ENCODE measurements at places on chromosomes 12 and 14. TPM values are rescaled to one million over a fixed set of nuclear protein-coding genes. Genes with fewer than 3 reads are reported as not detected.
A peak's percentile ranks its signal among the peaks of the same experiment; 100 is the strongest.

Gene SNAPC1
- 9.5 TPM for total RNA-seq

Gene SLC6A13
- total RNA-seq = 2.3 TPM

Gene LGR5
- 0.19 TPM for total RNA-seq

Gene PLEKHH1
- total RNA-seq = 2.3 TPM

Gene CD69
- total RNA-seq = 1.7 TPM

Gene BCL2L14
- total RNA-seq = not detected

Gene TAS2R13
- 0.63 TPM for total RNA-seq

Gene PRIMA1
- total RNA-seq = 2.2 TPM

Gene PRPH
- total RNA-seq = not detected

Gene ERBB3
- 7.2 TPM for total RNA-seq

DNA sequence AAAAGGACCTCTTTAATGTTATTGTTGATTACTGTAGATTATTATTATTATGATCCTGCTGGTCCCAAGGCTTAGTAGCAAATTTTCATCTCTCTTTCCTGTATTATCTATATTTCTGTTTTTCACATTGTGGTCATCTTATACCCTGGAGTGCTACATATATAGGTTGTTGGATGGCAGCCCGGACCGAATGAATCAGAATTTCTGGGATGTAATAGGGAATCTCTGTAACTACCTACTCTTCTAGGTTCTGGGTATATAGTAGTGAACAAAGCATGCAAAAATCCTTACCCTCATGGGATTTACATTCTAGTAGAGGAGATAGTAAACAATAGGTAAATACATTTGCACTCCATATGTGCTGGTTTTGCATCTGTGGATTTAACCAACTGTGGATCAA, 31.4 kb downstream of the NUBPL start:
- no peak overlapping the region for H3K27ac ChIP-seq
- H3K4me1 ChIP-seq = no peaks in the 10 kb centered on the region
- H3K36me3 ChIP-seq = no peaks in the 10 kb centered on the region
- H3K4me3 ChIP-seq = no peak overlapping the region
- H3K27me3 ChIP-seq = no peaks in the 10 kb centered on the region
- no peak for DNase-seq

GRCh38 chr12:43151441-43151981, 400.5 kb downstream of the ADAMTS20 start:
- H3K4me3 ChIP-seq = no peak overlapping the region
- no peaks in the 10 kb centered on the region for H3K36me3 ChIP-seq
- no peaks in the 10 kb centered on the region for H3K27me3 ChIP-seq
- no peaks in the 10 kb centered on the region for H3K4me1 ChIP-seq
- DNase-seq = no peak

- H3K36me3 ChIP-seq = no peaks in the 10 kb centered on the region
- H3K27me3 ChIP-seq = no peaks in the 10 kb centered on the region
- no peak overlapping the region for H3K4me3 ChIP-seq
- H3K27ac ChIP-seq = peak overlapping the region; percentile 72
- H3K4me1 ChIP-seq = peaks cover 29% of the 10 kb centered on the region
Measured at GRCh38 chr14:91899806-91900205, 32.5 kb upstream of the TC2N start.

GRCh38 chr12:30979371-30980259, 53.1 kb downstream of the TSPAN11 start:
- H3K36me3 ChIP-seq = no peaks in the 10 kb centered on the region
- H3K4me1 ChIP-seq = no peaks in the 10 kb centered on the region
- no peak overlapping the region for H3K27ac ChIP-seq
- no peak for DNase-seq
- H3K4me3 ChIP-seq = no peak overlapping the region
- H3K27me3 ChIP-seq = no peaks in the 10 kb centered on the region

DNA sequence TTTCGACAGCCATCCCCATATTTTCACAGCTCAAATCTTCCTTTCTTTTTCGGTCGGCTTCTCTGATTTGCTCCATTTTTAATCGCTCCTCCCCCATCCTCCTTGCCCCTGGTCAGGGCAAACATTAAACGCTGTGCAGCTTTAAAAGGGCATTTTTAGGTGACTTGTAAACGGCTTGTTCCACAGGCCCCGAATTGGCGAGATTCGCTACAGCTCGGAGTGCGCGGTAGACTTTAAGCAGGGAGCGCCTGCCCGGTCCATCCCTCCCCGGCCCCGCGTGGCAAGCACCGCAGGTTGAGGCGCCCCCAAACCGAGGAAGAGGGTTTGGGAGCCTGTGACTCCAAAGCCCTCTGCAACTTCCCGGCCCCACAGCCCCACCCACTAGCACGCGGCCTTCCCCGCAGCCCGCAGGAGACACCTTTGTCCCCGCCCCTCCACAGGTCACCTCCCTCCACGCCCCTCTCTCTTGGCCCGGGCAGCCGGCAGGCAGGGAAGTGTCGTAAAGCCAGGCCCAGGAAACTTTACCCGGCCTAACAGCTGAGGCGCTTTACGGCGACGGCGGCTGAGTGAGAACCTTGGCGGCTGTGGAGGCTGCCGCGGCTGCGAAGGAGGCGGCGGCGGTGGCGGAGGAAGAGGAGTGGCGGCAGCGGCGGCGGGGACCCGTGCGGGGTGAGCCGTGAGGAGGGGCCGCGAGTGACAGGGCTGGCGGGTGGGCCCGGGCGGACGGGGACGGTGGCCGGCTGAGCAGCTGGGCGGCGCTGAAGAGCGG, at the start of gene NAA30:
Gene NAA30, plus strand, starts transcription at position 550 of the 769 bp plus-strand sequence. CDS start 372 bp downstream, outside the sequence.
- H3K27ac ChIP-seq = peak within 1 kb of the TSS; percentile 85
- peak within 1 kb of the TSS; percentile 78 for H3K4me3 ChIP-seq
- no peaks in the 10 kb centered on the region for H3K27me3 ChIP-seq
- no peaks in the 10 kb centered on the region for H3K36me3 ChIP-seq
- H3K4me1 ChIP-seq = no peaks in the 10 kb centered on the region

DNA sequence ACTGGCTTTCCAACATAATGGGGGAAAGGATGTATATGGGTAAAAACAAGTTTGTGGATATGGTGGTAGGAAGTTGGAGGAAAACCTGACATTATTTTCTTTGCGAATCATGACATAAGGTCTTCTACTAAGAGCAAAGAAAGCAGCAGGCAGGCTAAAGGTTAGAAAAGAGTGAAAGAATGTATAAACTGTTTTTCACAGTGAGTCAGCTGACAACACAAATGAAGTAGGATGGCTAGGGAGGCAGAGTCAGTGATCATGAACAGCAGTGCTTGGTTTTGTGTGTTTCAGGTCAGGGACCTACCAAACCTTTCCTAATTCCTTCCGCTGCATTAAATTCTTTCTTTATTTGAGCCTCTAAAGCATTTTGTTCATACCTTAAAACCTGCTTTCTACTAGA, 46.3 kb upstream of the CATSPERB start:
- H3K4me1 ChIP-seq = no peaks in the 10 kb centered on the region
- no peak for DNase-seq
- H3K27me3 ChIP-seq = no peaks in the 10 kb centered on the region

- no peaks in the 10 kb centered on the region for H3K36me3 ChIP-seq
- H3K27ac ChIP-seq = no peak overlapping the region
- H3K4me1 ChIP-seq = no peaks in the 10 kb centered on the region
- no peak for DNase-seq
- no peaks in the 10 kb centered on the region for H3K27me3 ChIP-seq
Measured at GRCh38 chr12:105334582-105334981, 4.1 kb downstream of the C12orf75 start.

- peaks cover 13% of the 10 kb centered on the region for H3K36me3 ChIP-seq
- peaks cover 52% of the 10 kb centered on the region for H3K4me1 ChIP-seq
- DNase-seq = no peak
Measured at GRCh38 chr12:108560321-108560721, 652 bp downstream of the SART3 start.

DNA sequence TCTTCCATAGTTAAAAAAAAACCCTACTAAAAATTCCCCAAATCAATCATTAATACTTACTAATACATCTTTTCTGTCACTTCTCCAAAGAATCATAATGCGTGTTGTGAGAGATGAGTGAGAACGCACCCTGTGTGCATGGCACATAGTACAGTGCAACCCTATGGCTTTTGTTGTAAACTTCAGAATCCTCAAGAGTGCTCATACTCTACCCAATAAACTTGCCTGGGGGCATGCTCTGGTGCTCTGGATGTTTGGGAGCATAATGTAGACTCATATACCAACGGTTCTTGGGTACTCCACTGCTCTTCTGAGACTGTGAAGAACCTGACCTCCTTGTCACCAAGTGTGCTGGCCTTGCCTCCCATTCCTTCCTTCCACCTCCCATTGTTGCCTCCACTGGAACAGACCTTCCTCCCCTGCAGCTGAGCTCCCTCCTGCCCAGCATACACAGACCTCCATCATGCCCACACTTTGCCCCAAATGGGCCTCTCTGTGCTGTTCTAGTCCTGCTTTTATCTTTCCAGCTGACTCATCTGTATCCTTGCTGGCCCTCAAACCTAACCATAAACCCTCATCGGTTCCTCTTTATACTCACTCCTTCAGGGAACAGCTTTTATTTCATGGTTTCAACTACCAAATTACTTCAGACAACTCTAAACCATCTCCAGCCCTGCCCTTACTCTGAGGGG, 8.9 kb downstream of the DCP1B start:
- H3K4me3 ChIP-seq = no peak overlapping the region
- peaks cover 15% of the 10 kb centered on the region for H3K4me1 ChIP-seq
- H3K27ac ChIP-seq = no peak overlapping the region
- H3K36me3 ChIP-seq = peaks cover 12% of the 10 kb centered on the region
- H3K27me3 ChIP-seq = no peaks in the 10 kb centered on the region
- no peak for DNase-seq
